ENCODE measurements at places on chromosomes 5 and 9.

GRCh38 chr9:131107760-131108159, 11.4 kb downstream of the AIF1L start:
- DNase-seq: no peak

DNA sequence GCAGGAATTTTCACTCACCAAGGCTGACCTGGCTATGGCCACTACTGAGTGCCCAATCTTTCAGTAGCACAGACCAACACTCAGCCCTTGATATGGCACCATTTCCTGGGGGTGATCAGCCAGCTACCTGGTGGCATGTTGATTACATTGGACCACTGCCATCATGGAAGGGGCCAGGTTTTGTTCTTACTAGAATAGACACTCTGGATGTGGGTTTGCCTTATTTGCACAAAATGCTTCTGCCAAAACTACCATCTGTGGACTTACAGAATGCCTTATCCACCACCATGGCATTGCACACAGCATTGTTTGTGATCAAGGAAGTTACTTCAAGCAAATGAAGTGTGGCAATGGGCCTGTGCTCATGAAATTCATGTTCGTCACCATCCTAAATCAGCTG, 69.7 kb upstream of the SH3GL2 start:
- DNase-seq: peak; percentile 24

DNA sequence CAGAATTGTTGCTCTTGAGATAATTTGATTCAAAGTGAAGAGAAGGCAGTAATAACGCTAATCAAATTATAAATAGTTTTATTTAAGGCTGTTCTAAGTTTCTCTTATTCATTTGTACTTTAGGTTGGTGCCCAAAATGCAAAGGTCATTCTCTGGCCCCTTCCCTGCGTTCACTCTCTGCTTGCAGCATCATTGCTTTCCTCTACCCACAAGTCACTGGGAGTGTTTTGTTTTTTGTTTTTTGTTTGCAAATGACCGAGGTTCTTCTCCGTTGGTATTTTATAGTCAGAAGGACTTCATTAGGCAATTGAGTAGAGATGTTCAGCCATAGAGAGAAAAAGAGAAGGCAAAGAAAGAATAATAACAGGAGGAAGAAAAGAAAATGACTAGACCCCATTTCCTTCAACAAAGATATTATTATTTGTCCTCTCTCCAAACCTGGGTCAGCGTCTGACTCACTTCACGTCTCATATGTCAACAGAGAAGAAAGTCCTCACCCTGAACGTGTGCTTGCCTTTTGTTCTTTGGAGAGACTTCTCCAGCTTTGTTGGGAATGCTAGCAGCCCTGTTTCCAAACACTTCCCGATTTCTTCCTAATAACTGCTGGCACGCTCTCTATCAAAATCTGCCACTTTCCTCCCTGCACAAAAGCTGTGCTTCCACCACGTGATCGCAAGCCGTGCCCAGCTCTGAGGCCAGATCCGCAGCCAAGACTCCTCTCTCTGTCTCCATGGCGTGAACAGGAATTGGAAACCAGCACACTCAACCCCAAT, 119.8 kb downstream of the EBF1 start:
- DNase-seq: no peak

DNA sequence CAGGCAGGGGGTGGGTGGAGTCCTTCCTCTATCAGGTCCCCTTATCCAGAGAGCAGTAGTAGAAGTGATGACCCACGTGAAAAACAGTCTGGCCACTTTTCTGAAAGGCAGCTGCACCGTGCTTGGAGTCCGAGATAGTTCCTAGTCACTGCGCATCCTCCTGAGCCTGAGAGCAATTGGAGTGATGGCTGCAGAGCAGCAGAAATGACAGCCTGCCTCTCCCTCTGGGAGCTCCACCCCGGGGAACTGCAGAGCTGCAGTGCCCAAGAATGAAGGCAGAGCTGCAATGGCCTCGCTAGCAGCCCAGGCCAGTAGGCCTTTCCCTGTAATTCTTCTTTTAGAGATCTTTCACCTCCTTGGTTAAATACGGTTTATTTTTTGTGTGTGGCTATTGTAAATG, 82.6 kb downstream of the CETN3 start:
- no peak for DNase-seq

DNA sequence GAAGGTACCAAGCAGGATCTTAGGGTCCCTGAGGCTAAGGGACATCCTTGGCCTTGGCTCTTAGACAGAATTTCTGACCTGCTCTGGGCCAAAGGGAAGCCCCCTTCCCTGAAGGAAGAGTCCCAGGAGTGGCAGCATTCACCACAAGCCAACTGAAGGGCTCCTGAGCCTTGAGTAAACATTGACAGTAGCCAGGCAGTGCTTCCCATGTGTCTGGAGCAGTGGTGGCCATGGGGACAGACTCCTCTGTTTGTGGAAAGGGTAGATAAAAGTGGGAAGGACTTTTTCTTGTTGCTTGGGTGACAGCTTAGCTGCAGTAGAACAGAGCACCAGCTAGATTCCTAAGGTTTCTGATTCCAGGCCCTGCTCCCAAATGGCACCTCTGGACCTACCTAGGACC, 61.4 kb upstream of the VLDLR start:
- peak; percentile 6 for DNase-seq
